ENCODE measurements at places on chromosomes 4 and X.
A peak's percentile ranks its signal among the peaks of the same experiment; 100 is the strongest.

DNA sequence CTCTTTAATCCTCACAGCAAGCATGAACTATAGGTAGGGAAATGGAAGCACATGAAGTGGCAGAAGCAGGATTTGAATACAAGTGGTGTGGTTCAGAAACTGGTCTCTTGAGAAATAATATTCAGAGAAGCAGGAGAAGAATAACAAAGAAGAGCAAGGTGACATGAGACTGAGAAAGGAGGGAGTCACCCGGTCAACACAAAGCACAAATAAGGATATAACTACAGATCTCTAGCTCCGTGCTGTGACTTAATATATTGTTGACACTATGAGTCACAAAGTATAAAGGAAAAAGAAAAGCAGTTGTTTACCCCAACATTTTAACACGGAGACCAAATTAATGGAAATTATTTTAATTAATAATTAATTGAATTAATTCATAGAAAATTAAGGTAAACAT lies 204.5 kb downstream of the CPE start:
- no peak for DNase-seq

GRCh38 chrX:110163488-110163887 lies 154.4 kb downstream of the AMMECR1 start:
- no peak for DNase-seq

GRCh38 chr4:8238515-8239053 lies 31.0 kb upstream of the HTRA3 start:
- DNase-seq = no peak

- DNase-seq = no peak
These were observed 66.2 kb downstream of the VCX3A start for GRCh38 chrX:6468706-6469105.

GRCh38 chr4:39655876-39656275 lies 17.2 kb upstream of the SMIM14 start:
- DNase-seq = peak; percentile 78

GRCh38 chr4:7912826-7913225 lies 26.8 kb downstream of the AFAP1 start:
- DNase-seq = no peak

GRCh38 chrX:119206203-119206602 lies 29.9 kb upstream of the PGRMC1 start:
- DNase-seq = no peak

GRCh38 chrX:110414273-110414672 lies 55.6 kb downstream of the RTL9 start:
- DNase-seq = no peak

DNA sequence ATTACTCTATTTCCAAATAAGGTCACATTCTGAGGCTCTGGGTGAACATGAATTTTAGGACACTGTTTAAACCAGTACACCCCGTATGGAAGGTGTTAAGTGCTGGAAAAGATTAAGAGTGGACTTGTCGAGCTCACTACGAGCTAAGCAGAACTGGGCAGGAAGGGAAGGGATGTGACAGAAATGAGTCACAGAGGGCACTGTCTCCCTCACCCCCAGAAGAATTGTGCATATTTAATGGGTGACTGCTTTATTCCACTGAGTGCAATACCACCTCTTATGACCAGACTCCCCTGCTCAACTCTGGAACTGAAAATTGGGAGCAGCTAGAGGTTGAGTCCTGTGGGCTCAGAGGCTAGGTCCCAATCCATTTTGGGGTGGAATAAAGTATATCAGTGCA lies 187.4 kb upstream of the RPS6KA3 start:
- DNase-seq = no peak

- DNase-seq = no peak
These were observed 239.8 kb downstream of the PCDH7 start for GRCh38 chr4:30959781-30960485.

GRCh38 chr4:145490796-145491195 lies 9.1 kb downstream of the SMAD1 start:
- no peak for DNase-seq

- no peak for DNase-seq
These were observed 42.4 kb upstream of the AGA start for GRCh38 chr4:177484613-177485021.

- no peak for DNase-seq
These were observed 20.4 kb downstream of the APOOL start for GRCh38 chrX:85024044-85024443.

DNA sequence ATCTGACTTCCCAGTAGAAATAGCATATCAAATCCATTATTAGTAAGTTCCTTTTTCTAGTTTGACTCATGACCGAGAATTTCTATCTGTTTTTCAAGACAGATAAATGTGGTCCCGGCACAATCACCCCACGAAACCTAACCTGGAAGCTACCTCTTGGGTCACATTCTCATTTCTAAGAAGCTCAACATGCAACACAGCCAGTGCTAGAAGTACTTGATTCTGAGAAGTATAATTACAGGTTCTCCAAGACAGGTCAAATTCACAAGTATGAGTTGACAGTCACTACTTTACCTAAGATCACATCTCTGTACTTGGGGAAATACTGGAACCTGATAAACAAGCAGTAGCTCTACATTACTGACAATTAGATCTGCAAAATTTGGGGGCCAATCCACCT lies 54.0 kb upstream of the PLAC1 start:
- DNase-seq = no peak

GRCh38 chr4:36841583-36842326 lies 402.8 kb upstream of the NWD2 start:
- DNase-seq = no peak

GRCh38 chrX:71626576-71626975 lies 8.3 kb upstream of the CXCR3 start:
- no peak for DNase-seq

- peak; percentile 35 for DNase-seq
These were observed 2.7 kb downstream of the PNMA6E start for GRCh38 chrX:153398275-153398960.

- DNase-seq = no peak
These were observed 97.2 kb upstream of the METTL14 start for GRCh38 chr4:118587946-118588345.

DNA sequence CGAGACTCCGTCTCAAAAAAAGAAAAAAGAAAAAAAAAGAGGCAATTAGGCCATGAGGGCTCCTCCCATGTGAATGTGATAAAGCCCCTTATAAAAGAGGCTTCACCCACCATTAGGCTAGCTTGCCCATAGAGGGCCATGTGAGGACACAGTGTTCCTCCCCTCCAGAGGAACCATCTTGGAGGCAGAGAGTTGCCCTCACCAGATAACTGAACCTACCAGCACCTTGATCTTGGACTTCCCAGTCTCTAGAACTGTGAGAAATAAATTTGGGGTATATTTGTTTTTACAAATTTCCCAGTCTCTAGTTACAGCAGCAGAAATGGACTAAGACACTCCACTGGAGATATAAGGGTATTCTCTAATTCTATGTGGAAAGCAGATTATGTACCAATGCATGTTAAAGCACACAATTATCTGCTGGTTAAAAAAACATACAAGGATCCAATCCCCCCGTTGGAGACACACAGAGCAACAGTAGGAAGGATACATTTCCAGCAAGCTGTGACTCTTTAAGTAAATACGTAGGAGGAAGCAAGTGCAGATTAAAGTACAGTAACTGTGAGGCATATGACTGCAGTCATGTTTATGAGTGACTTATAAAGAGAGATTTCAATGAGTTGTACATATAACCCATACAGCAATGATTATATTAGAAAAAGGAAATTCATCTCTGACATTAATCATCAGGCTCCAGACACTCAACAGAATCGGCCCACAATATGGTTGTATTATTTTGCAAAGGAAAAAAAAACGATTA lies 21.4 kb downstream of the SH3RF1 start:
- no peak for DNase-seq

DNA sequence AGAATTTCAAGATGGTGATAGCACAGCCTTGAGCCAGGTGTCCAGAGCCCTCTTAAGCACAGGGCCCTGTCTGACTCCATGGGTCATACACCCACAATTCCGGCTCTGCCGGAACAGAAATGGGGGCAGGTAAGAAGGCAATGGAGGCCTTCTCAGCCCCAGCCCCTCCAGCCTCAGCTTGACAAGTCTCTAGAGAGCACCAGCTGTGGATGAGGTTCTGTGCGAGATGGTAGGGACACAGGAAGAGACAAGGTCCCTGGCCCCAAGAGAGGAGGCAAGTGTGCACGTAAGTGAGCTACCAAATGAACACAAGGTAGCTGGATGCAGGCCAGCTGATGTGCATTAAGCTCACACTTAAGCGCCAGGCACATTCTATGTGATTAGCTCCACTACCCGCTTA lies 2.4 kb upstream of the PRRG3 start:
- DNase-seq = no peak

- no peak for DNase-seq
These were observed 967.2 kb downstream of the TRAM1L1 start for GRCh38 chr4:116118221-116118620.

- no peak for DNase-seq
These were observed 64.7 kb downstream of the WFS1 start for GRCh38 chr4:6334203-6334887.

GRCh38 chr4:185254434-185254833 lies 45.0 kb downstream of the SNX25 start:
- DNase-seq = no peak

DNA sequence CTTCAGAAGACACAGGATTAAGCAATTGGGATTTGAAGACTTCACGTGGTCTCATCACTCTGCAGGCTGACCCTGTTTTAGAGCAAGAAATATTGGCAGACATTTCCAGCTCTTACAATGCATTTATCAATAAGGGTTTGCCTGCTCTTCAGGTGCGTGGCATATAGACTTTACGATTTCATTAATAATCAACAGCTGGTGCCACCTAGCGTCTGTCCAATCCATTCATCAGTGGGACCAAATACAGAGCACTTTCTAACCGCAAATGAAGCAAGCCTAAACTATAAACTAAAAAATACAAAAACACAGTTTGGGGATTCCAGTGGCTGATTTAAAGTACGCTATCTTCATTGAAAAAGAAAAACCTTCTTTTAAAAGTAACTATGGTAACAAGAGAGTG lies 125.4 kb upstream of the DMD start:
- DNase-seq = no peak

DNA sequence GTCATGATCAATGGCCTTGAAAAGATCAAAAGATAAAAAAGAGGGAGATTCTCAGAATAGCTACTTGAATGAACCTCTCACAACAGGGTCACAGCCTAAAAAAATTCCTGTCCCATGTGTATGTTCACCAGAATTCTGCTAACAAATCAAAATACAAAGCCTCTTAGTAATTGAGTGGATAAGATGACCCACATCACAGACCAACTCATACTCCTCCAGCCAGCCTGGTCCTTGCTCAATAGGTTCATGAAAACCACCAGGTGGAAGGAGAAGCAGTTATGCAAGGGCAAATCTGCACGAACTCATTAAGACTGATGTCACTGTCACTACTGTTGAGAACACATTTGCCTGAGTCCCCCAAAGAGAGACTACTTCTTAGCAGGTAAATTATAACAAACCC lies 21.5 kb downstream of the WDFY3 start:
- DNase-seq = no peak

DNA sequence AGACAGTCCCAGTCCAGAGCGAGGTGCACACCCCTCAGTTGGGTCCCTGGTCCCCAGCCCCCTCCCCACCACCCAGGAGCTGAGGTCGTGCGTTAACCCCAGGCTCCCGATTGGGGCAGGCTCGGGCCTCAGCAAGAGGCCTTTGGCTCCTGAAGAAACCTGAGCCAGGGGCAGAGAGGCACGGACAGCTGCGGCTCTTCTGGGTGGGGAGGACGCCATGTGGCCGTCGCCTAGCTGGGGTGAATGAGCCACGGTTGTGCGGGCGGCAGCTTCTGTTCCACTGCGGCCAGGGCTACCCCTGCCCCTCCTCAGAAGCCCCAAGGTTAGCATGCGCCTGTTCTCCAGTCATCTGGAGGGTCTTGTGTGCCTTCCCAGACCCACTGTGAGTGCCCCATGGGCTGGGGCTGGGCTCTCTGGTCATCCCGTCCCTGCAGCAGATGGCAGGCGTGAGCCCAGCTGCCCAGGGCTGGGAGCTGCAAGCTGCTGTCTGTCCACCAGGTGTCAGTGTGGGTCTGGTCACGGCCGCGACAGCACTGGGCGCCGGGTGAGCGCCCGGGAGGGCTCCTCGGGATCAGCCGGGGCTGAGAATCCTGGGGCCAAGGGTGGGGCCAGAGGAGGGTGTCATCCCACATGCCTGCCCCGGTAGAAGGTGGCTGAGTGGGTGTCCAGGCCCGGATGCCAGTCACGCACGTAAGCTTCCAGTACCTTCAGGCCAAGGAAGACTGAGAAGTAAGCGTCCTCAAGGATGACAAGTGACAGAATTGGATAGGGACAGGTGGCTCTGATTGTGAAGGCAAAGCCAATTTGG lies 21.9 kb downstream of the ATP2B3 start:
- peak; percentile 81 for DNase-seq

DNA sequence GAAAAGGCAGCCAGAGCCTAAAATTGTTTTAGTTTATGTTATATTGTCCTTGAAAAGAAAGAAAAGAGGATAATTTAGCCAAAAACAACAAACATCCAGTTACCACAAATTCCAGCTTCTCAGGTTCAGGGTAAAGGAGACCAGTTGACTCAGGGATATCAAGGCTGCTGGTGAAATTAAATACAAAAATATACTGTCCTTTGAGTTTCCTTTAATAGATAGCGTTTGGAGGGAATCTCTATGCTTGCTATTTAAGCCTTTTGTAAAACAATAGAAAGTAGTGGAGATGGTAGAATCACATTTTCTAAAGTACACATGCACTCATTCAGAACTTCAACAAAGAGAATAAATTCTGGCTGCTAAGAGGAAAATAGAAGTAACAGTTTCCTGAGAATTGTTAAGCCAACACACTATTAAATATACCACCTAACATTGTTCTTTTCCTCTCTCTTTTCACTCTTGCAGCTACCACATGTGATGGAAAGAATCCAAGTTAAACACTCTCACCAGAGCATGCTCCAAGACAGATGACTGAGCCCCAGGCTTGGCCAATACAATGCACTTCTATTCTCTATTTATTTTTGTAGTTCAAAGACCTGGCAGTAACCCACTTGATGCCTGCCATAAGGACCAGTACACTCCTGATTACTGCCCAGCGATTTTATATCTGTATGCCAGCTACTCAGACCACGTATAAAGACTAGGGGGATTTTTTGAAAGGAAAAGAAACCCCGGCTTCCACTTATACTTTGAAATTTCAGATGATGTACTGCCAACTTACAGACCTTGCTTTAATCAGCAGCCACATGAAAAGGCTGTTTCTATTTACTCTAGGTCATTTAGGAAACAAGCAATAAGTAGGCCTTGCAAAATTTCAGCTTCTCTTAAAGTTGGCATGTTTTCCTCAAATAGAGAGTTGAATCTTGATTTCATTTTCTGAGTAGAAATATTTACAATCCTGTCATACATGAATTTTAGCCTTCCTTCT lies 756.9 kb downstream of the FAT4 start:
- DNase-seq = no peak
